AG04450 (cell line): ENCODE measurements at places on chromosomes 5 and 9.
A peak's percentile ranks its signal among the peaks of the same experiment; 100 is the strongest.

GRCh38 chr9:17846948-17847655 is 268.2 kb downstream of the SH3GL2 start:
- no peak for DNase-seq

- DNase-seq = no peak
Measured at GRCh38 chr9:114033397-114034103, 44.5 kb downstream of the AMBP start.

DNA sequence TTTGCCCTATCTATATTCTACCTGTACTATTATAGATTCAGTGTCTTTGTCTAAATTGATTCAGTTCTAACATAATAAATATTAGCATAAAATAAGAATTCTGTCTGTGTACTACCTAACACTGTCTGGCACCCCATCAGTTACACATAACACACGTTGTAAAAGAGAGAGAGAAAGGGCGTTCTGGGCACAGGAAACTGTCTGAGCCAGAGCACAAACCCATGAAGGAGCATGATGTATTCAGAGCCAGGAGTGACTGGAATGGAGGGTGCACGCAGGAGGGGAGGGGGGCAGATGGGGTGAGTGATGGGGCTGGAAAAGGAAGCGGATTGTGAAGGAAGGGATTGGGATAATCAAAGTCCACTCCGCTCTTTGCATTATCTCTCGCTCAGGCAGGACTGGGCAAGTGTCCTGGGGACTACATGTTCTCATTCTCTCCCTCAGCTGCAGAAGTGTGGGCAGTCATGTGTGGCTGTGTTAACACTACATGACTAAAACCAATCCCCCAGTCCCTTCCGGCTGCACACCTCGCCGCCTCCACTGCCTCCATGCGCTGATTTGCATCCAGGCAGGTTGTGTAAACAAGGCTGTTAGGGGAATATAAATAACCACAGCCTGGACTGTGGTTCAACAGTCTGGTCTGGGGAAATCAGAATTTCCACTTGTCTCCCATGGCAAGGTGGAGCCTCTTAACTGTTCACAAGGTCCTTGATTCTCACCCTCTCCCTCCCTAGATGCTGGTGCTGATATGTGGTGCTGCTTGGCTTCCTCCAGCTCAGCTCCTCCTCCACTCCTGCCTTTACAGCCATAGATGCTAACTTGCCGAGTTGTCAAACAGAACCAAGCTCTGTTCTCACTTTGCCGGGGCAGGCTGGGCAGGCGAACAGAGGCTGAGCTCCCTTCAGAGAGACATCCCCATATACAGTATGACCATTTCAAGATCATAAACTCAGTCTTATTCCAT is 367.5 kb upstream of the BRINP1 start:
- no peak for DNase-seq

DNA sequence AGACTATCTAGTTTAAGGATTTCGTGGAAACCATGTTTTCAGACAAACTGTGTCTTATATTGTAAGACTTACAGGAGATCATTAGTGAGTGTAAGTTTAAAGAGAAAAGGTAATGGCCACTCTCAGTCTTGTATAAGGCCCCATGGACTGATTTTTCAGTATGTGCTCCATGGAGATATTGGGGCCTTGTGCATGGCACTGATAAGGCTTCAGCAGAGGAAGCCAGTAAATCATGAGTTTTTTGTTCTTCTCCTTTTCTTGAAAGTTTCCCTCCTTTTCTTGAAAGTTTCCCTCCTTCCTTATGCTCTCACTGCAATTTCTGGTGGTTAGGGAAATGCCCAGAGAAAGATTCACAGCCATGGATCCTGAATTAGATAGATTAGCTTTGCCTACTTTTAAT is 471.3 kb downstream of the LRRC70 start:
- no peak for DNase-seq

DNA sequence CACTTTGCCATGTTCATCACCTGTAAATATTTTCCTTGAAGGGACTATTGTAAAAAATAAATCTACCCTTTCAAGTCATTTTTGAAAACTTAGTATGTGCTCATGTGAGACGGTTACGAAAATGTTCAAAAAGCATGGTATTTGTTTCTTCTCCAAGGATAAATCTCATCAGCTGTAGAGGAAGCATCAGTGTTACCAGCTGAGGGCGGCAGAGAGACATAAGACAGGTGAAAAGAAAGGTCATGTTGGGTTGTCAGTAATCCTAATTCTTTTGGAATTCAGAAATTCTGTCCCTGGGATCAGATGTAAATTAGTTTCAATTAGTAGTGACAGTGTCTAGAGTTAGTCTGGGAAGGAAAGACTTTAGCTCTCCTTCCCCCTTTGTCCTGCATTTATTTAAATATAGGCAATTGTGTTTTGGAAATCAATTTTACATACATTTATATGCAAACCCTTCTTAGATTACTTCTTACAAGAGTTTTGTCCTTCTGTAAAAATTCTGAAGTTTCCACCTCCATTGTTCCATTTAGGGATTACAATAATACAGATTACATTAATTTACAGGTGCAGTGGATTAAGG is 791.9 kb upstream of the CDH6 start:
- peak; percentile 7 for DNase-seq

GRCh38 chr5:88680253-88681132 is 202.5 kb downstream of the MEF2C start:
- no peak for DNase-seq

- DNase-seq = no peak
Measured at GRCh38 chr5:78076351-78076750, 218.1 kb downstream of the AP3B1 start.

- no peak for DNase-seq
Measured at GRCh38 chr5:79168031-79168430, 56.4 kb downstream of the BHMT start.
